ENCODE measurements at places on chromosomes 6 and 20. TPM values are rescaled to one million over a fixed set of nuclear protein-coding genes. Genes with fewer than 3 reads are reported as not detected.

- peak; percentile 14 for DNase-seq
These were observed 2.5 kb upstream of the NPBWR2 start for GRCh38 chr20:64109831-64110391.

GRCh38 chr6:162698440-162698839 is 29.1 kb downstream of the PRKN start:
- DNase-seq, result no peak

DNA sequence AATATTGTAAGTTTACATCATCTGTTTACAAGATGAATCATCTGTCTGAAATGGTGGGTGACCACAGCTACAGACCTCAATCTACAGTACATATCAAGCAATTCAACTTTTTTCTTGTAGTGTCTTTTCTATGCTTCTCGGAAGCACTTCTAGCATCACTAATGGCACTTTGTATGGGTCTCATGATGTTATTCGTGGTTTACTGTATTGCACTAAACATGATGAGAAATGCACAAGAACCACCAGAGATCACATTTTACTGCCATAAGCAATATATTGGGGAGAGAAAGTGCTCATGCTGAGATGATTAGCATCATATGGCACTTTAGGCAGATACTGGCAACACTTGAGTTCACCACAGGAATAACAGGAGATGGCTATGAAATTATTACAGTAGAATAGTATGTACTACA is 15.4 kb upstream of the BTBD3 start:
- DNase-seq, result no peak

- peak; percentile 76 for DNase-seq
These were observed 30.0 kb upstream of the AKIRIN2 start for GRCh38 chr6:87731818-87732661.

GRCh38 chr6:18263418-18264218 is 712 bp downstream of the DEK start:
- DNase-seq, result no peak

- peak; percentile 3 for DNase-seq
These were observed 3.4 kb downstream of the APMAP start for GRCh38 chr20:24989162-24989561.

CRYBG1 gene
- total RNA-seq, result 1.7 TPM

DNA sequence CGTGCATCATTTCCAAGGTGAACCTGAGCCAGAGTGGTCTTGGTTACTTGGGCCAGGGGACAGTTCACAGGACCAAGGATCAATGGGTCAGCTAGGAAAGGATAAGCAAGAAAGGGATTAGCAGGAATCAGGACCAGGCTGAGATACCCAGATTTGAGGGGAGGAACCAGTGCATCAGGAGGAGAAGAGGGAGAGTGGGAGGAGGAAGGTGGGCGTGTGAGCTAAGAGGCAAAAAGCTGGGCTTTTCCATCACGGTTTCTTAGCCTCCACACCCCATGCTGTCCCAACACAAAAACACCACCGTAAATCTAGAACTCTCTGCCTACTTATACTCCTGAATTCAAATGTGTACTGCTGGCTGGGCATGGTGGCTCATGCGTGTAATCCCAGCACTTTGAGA is 27.5 kb downstream of the EYA4 start:
- no peak for DNase-seq
